Activated CD8-positive, alpha-beta memory T cell treated with anti-CD3 and anti-CD28 coated beads, Interleukin-2, amount 10 ng/mL, durations not matched to agents 7 days and 5 days (primary cell): ENCODE measurements at places on chromosomes 2 and 18. TPM values are rescaled to one million over a fixed set of nuclear protein-coding genes. Genes with fewer than 3 reads are reported as not detected.

- peaks cover 17% of the 10 kb centered on the region for H3K4me1 ChIP-seq
- no peak for DNase-seq
- no peak overlapping the region for H3K27ac ChIP-seq
- H3K4me3 ChIP-seq: no peak overlapping the region
- H3K27me3 ChIP-seq: no peaks in the 10 kb centered on the region
- peaks cover 68% of the 10 kb centered on the region for H3K36me3 ChIP-seq
Measured at GRCh38 chr2:144401036-144401435, 118.9 kb downstream of the ZEB2 start.

- no peaks in the 10 kb centered on the region for H3K27me3 ChIP-seq
- peak overlapping the region; percentile 65 for H3K27ac ChIP-seq
- H3K4me1 ChIP-seq: peaks cover 33% of the 10 kb centered on the region
- peak overlapping the region; percentile 14 for H3K4me3 ChIP-seq
Measured at GRCh38 chr2:106085181-106085940, 108.7 kb downstream of the UXS1 start.

GRCh38 chr2:189681203-189681602 is 6.7 kb downstream of the ANKAR start:
- H3K4me3 ChIP-seq: no peak overlapping the region
- H3K27ac ChIP-seq: no peak overlapping the region
- H3K36me3 ChIP-seq: peaks cover 38% of the 10 kb centered on the region
- no peaks in the 10 kb centered on the region for H3K27me3 ChIP-seq
- DNase-seq: no peak

- DNase-seq: no peak
- H3K4me3 ChIP-seq: peak overlapping the region; percentile 49
- H3K27ac ChIP-seq: peak overlapping the region; percentile 87
- peaks cover 79% of the 10 kb centered on the region for H3K36me3 ChIP-seq
- no peaks in the 10 kb centered on the region for H3K27me3 ChIP-seq
Measured at GRCh38 chr2:162013514-162014475, 60.2 kb downstream of the DPP4 start.

The HOXD4 gene
- total RNA-seq: not detected

The RBM44 gene
- 0.42 TPM for total RNA-seq

The VAMP8 gene
- total RNA-seq: 99.6 TPM

The TUBA4B gene
- total RNA-seq: not detected

GRCh38 chr2:146317959-146318358 is 1526.9 kb upstream of the ACVR2A start:
- no peak for DNase-seq
- no peak overlapping the region for H3K27ac ChIP-seq
- H3K4me1 ChIP-seq: no peaks in the 10 kb centered on the region
- H3K4me3 ChIP-seq: no peak overlapping the region

DNA sequence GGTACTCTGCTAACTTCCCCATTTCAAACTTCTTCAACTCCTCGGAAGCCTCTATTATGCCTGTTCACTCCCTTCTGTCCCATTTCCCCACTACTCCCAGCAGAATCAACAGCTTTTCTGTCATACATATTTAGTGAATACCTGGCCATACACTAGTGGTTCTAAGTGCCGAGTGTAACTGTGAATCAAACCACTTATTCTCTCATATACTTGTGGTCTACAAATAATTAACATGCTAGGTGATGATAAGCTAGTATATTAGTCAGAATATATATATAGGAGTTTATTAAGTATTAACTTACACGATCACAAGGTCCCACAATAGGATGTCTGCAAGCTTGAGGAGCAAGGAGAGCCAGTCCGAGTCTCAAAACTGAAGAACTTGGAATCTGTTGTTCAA is 150.7 kb downstream of the CCDC102B start:
- no peaks in the 10 kb centered on the region for H3K27me3 ChIP-seq
- no peaks in the 10 kb centered on the region for H3K4me1 ChIP-seq
- no peak for DNase-seq
- H3K27ac ChIP-seq: no peak overlapping the region
